ENCODE measurements at places on chromosomes 6 and 20.

- no peak for DNase-seq
Measured at GRCh38 chr20:33192912-33193501, 24.1 kb upstream of the BPIFA3 start.

GRCh38 chr6:17331238-17331637, 50.1 kb downstream of the RBM24 start:
- DNase-seq, result no peak

- no peak for DNase-seq
Measured at GRCh38 chr6:68343901-68344300, 291.2 kb upstream of the ADGRB3 start.

GRCh38 chr20:63837479-63837878, 6.4 kb upstream of the ZBTB46 start:
- no peak for DNase-seq

- no peak for DNase-seq
Measured at GRCh38 chr20:19512886-19513677, 245.0 kb upstream of the RIN2 start.

GRCh38 chr20:46037036-46037435, 8.0 kb downstream of the SLC12A5 start:
- DNase-seq, result no peak

DNA sequence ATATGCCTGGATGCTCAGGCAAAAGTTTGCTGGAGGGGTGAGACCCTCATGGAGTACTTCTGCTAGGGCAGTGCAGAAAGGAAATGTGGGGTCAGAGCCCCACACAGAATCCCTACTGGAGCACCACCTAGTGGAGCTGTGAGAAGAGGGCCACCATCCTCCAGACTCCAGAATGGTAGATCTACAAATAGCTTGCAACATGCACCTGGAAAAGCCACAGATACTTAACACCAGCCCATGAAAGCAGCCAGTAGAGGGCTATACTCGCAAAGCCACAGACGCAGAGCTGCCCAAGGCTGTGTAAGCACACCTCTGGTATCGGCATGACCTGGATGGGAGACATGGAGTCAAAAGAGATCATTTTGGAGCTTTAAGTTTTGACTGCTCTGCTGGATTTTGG, 60.7 kb upstream of the GJE1 start:
- no peak for DNase-seq
